Thyroid gland (tissue), 4 donors: ENCODE measurements at places on chromosomes 1 and 21.

- peak; percentile 34 for DNase-seq
Measured at GRCh38 chr1:93844262-93845045, 34.6 kb downstream of the DNTTIP2 start.

DNA sequence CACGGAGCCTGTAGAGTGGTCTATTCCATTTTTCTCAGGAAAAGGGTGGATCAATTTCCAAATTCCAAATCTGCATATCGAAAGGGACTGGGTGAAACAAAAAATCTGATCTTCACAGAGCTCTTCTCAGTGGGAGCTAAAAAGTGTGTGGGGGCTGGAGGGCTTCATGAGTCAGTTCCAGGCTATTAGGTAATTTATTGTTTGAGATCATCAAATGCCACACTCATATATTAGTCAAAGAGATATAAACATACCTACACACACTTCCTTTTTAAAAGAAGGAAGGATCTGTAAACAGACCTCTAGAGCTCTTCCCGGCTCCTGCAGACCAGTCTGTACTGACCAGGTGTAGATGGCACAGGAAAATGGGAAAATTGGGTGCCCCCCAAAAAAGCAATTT, 175.4 kb downstream of the ZBTB18 start:
- DNase-seq, result no peak

- DNase-seq, result no peak
Measured at GRCh38 chr1:179251675-179252074, 22.2 kb upstream of the ABL2 start.

DNA sequence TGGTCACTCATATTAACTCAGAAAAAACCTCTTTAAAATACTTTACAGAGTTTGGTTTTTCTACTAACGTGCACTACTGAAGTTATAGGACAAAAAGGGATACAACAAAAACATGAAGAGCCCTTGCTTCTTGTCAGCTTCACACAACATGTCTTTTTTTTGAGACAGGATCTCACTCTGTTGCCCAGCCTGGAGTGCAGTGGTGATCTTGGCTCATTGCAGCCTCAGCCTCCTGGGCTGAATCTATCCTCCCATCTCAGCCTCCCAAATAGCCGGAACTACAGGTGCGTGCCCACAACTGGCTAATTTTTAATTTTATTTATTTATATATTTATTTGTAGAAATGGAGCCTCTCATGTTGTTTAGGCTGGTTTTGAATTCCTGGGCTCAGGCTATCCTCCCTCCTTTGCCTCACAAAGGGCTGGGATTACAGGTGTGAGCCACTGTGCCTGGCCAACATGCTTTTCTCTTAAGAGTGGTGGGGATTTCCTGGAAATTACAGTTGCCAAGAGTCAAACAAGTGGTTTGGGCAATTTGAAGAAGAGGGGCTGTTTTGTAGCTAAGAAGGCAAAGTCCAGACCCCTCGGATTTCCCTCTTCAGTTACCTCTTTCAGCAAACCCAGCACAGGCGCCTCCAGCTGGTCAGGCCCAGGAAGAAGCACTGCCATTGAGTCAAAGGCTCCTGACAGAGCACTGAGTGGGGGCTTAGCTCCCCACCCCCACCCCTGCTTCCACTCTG, 6.4 kb upstream of the SMPDL3B start:
- DNase-seq, result no peak

- DNase-seq, result no peak
Measured at GRCh38 chr1:22636927-22637326, 499 bp downstream of the C1QA start.

GRCh38 chr1:11564237-11564636, 85.3 kb downstream of the DISP3 start:
- DNase-seq, result no peak

GRCh38 chr21:34874684-34875513, 174.2 kb downstream of the RUNX1 start:
- DNase-seq, result no peak

GRCh38 chr1:162204129-162204822, 134.8 kb downstream of the NOS1AP start:
- no peak for DNase-seq

GRCh38 chr1:39737546-39738169, 1.0 kb upstream of the PPIE start:
- no peak for DNase-seq

- peak; percentile 49 for DNase-seq
Measured at GRCh38 chr1:213820362-213821149, 167.2 kb upstream of the PROX1 start.

GRCh38 chr1:182575540-182576149, 13.4 kb downstream of the RNASEL start:
- no peak for DNase-seq

DNA sequence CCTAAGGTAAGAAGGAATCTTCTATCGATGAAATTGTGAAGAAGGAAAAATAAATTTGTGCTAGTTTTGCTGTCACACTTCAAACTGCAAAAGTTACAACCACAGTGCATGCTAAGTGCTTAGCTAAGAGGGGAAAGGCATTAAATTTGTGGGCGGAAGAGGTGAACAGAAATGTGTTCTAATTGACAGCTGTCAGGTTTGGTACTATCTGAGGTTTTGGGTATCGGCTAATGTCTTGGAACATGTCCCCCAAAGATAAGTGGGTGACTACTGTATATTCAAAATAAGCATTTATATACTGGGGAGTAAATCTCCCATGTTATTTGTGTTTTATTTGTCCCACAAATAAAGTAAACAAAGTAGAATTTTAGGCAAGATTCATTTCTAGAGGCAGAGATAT, 8.0 kb downstream of the CR1 start:
- DNase-seq, result no peak

DNA sequence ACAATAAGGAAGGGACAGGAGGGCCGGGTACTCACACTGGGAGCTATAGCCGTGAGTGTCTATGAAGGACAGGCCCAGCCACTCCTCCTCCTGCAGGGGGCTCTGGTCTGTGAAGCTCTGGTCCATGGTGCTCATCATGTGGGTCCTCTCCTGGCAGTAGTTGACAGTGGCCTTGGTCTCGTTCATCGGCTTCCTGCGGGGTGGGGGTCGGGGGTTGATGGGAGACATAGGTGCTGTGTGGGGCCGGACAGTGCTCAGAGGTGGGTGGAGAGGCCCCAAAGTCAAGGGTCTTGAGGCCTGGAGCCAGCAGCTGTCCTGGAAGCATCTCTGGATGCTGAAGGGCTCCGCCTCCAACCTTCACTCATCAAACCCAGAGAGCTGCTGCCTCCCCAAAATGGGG, 260.4 kb downstream of the PTPRU start:
- no peak for DNase-seq

DNA sequence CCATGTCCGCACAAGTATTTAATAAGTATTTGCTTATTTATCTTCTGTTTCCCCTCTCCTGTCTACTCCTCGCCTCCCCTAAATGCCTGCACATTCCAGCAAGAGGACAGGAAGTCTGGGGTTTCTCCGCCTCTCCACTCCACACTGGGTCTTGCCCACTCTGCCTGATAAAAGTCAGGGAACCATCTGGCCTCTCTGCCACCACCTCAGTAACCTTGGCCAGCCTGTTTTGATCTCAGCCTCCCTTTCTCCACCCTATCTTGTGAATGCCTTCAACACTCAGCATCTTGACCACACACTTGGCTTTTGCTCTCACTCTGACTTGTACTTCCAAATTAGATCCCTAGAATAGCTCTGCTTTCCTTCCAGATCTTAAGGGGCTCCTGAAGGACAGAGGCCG, 165.3 kb upstream of the UBE2U start:
- no peak for DNase-seq

GRCh38 chr1:73839922-73840321, 358.1 kb downstream of the LRRIQ3 start:
- DNase-seq, result peak; percentile 9

- DNase-seq, result no peak
Measured at GRCh38 chr1:236181059-236181458, 38.7 kb downstream of the GPR137B start.

- peak; percentile 46 for DNase-seq
Measured at GRCh38 chr21:36428761-36429432, 43.7 kb downstream of the CHAF1B start.

DNA sequence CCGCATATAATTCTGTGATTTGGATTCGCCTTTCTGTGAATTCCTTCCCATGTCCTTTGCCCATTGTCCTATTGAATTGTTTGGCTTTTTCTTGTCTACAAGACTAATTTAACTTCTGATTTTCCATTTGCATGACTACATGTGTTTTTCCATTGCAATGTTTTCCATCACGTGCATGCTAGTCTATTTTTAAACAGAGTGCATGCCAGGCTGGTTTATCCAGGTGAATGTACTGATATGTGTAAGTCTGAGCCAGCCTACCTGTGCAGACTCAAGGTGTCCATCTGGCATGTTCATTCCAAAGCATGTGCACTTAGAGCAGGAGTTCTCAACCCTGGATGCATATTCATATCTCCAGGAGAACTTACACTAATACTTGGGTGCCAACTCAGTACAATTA, 59.7 kb downstream of the INAVA start:
- no peak for DNase-seq

DNA sequence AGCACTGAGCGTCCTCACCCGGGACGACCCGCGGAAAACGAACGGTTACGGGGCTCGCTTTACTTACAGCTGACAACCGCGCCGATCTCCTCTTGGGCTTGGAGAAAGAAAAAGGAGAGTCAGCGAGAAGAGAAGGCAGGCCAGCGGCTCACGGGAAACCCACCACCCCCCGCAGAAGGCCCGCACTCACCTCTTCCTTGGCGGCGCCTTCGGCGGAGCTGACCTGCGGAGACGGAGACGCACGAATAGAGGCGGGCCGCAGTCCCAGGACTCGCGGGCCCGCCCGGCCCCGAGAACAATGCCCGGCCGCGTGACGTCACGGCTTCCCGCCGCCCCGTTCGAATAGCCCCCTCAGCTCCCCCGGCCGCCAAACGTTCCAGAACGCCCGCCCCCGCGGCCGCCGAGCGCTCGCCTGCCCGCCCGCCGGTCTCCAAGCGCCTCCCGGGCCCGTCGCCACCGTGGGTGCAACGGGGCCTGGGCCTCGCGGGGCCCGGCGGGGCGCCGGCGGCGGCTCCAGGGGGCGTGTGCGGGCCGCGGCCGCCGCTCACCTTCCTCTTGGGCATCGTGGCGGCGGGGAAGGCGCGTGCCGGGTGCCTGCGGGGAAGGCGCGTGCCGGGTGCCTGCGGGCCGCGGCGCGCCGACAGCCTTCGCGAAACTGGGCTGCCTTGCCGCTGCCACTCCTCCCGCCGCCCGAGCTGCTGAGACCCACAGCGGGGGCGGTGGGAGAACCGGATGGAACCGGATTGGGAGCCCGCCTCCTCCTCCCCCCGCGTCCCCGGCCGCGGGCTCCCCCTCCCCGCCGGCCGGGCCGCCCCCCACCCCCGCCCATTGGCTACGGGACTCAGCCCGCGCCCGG, at the start of gene HMGN1:
Gene HMGN1 (minus strand): TSS at position 734 of the 856 bp plus-strand sequence. CDS start 171 bp downstream, at position 563.
- peak; percentile 90 for DNase-seq

- no peak for DNase-seq
Measured at GRCh38 chr1:66889030-66889429, 35.6 kb downstream of the DNAI4 start.

DNA sequence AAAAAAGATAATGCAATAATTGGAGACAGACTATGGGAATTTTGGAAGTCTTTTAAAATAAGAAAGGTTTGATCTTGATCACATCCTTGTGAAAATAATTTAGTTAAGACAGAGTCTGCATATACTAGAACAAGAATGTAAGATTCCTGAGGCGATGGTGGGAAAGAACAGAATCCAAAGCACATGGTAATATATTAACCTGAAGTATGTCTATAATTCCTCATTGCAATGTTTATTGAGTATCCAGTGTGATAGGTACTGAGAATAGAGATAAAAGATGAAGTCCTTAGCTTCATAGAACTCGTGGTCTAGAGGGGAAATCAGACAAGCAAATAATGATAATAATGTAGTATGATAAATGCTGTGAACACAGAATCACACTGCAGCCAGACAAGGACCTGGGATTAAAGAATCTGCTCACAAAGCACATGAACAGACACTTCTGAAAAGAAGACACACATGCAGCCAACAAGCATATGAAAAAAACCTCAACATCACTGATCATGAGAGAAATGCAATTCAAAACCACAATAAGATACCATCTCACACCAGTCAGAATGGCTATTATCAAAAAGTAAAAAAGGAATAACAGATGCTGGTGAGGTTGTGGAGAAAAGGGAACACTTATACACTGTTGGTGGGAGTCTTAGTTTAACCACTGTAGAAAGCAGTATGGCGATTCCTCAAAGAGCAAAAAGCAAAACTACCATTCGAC, 6.9 kb upstream of the ANGPTL3 start:
- DNase-seq, result no peak

- DNase-seq, result no peak
Measured at GRCh38 chr1:109477821-109478220, 5.9 kb upstream of the ATXN7L2 start.

- DNase-seq, result no peak
Measured at GRCh38 chr21:42238185-42238934, 19.4 kb downstream of the ABCG1 start.

DNA sequence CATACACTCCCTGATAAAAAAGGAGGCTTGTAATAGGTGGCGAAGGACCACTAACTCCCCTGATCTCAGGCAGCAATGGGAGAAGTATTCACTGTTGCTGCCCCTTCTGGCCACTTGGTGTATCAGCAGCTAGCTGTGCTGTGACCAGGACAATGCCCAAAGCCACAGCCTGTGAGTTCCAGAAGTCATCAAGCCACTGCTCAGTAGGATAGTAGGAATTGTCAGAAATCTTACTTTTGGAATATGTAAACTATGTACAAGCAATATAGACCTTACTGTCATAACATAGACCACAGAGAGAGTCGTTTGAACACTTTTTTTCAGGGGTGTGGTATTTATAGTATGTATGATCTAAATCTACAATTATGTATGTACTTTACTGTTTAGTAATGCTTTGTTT, 248.3 kb upstream of the CAMK1G start:
- peak; percentile 50 for DNase-seq

DNA sequence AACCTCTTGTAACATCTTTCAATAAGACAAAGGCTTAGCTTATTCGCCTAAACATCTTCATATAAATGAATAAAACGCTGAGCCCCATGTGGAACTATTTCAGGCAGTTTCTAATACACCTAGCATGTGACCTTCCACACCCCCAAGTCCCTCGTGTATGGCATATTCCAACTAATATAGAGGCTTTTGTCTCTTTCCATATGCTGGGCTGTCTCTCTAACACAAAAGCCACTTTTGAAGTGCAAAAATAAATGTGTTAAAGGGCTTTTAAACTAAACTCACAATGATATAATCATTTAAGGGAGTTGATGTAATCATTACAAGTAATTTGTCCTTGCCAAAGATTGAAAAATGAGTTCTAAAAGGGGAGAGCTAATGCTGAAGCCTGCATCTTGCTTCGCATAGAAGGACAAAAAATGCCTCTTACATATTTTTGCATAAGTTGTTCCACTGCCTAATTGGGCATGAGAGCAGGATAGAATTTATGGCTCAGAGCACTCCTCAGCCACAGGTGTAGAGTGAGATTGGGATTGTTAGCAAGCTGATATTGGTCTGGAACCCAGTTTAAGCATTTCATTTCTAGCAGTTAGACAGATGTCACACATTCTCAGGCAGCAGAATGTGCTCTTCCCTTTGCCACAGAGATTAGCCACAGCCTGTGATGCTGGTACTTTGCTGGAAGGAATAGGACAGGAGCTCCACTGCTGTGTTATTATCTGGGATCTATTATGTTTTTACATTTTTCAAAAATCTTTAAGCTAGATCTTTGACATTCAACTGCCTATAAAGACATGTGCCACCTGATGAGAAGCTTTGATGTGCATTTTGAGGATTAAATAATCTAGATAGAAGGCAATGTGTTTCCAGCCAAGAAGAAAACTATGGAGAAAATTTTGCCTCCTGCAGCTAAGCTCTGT, 1044.4 kb downstream of the ADGRL2 start:
- no peak for DNase-seq

GRCh38 chr1:202888221-202888530, 773 bp downstream of the RABIF start:
- DNase-seq, result no peak
